ENCODE measurements at places on chromosomes 2 and 18.

GRCh38 chr2:223602972-223603371 lies 811 bp upstream of the SCG2 start:
- DNase-seq = no peak

GRCh38 chr2:236548179-236548921 lies 21.3 kb upstream of the ACKR3 start:
- no peak for DNase-seq

GRCh38 chr2:30847329-30847728 lies 40.1 kb upstream of the CAPN13 start:
- DNase-seq = no peak

GRCh38 chr18:74278983-74279382 lies 12.8 kb downstream of the CYB5A start:
- DNase-seq = no peak

- DNase-seq = no peak
These were observed 57.7 kb upstream of the MAP4K3 start for GRCh38 chr2:39494784-39495251.

- no peak for DNase-seq
These were observed 483.3 kb downstream of the PLCL1 start for GRCh38 chr2:198287706-198288105.

GRCh38 chr18:51330739-51331138 lies 133.3 kb upstream of the MEX3C start:
- no peak for DNase-seq

GRCh38 chr2:218252509-218253231 lies 8.1 kb upstream of the GPBAR1 start:
- DNase-seq = no peak

- no peak for DNase-seq
These were observed 332.6 kb downstream of the KIAA1328 start for GRCh38 chr18:37161491-37161890.

DNA sequence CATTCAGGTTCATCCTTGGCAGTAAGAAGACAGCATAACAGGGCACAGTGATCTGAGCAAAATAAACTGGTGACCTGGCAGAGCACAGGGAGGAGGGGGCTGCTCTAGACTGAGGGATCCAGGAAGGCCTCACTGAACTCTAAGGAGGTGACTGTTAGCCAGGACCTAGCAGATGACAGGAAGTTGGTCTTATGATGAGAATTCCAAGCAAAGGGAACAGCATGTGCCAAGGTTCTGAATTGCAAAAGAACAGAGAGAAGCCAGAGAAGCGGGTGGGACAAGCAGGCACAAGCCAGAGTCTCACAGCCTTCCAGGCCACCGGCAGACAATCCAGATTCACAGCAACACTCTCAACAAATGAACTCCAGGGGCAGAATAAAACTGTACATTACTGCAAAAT lies 152.7 kb upstream of the PTPRM start:
- no peak for DNase-seq

- DNase-seq = no peak
These were observed 246.0 kb upstream of the LYPD1 start for GRCh38 chr2:132915812-132916549.

DNA sequence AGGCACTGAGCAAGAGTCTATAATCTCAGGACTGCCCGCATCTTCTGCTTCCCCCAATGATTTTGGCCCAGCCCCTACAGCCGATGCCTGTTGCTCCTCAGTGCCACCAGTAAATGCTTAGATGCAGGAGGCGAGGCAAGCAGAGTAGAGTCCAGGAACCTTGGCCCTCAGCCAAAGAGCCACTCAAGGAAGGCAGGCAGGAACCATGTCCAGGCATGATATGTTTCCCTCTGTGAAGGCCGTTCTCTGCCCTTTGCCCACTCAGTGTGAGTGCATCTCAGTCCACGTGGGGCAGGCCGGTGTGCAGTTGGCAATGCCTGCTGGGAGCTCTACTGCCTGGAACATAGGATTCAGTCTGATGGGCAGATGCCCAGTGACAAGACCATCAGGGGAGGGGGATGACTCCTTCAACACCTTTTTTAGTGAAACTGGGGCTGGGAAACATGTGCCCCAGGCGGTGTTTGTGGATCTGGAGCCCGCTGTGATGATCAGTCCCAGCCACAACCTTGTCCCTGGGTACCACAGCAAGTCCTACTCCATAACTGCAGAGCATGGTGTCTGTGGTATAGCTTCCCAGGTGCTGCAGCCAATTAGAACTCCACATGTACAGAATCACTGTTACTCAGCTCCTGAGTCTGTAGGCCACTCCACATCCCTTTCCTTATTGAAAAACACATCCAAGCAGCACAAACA lies 9.7 kb upstream of the DNAJB2 start:
- DNase-seq = no peak

DNA sequence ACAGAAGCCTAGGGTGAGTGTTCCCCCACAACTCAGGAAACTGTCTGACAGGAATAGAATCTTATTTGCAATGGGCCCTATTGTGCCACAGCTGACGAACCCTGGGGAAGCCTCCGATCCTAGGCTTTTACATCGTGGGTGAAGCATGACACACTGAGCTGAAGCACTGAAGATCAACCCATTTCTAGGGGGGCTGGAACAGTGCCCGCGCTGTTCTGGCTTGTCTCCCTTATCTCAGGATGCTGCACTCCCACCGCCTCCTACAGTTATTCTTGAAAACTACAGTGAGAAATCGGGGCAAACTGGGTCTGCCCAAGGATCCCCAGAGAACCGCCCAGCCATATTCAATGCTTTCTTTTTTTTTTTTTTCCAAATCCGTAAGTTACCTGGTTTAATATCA lies 41.1 kb downstream of the NETO1 start:
- no peak for DNase-seq

- no peak for DNase-seq
These were observed 27.5 kb upstream of the FAM124B start for GRCh38 chr2:224429441-224429810.

GRCh38 chr18:24089076-24089475 lies 49.8 kb upstream of the CABYR start:
- no peak for DNase-seq

- DNase-seq = no peak
These were observed 2.4 kb upstream of the MERTK start for GRCh38 chr2:111896024-111896423.

DNA sequence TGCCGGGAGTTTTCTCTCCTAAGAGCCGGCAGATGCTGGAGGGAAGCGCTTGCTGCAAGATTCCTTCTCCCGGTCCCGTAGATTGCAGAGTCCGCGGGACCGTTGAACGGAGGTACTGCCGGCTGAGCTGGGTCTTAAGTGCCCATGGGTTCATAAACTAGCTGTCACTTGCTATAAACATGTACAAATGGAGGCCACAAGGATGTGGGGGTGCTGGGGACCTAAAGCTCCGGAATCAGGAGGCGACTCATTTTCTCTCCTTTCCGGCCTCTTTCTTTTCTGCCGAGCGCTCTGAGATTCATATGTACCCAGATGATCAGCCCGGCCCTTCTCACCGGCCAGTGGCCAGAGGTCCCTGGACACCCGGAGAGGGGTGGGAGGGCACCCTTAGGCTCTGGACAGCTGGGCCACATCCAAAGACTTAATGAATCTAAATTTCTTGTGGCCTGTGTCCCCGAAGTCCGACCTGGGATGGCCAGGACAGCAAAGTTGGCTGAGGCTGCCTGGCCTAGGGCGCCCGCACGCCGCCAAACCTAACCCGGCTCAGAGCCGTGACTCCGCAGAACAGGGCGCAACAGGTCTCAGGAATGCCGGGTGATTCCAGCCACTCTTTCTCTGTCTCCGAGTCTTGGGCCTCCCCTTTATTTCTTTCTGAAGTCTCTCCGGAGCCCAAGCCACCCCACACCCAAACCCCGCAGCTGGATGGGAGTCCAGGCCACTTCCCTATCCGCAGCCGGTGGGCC lies 2.4 kb upstream of the PAX3 start:
- DNase-seq = no peak

DNA sequence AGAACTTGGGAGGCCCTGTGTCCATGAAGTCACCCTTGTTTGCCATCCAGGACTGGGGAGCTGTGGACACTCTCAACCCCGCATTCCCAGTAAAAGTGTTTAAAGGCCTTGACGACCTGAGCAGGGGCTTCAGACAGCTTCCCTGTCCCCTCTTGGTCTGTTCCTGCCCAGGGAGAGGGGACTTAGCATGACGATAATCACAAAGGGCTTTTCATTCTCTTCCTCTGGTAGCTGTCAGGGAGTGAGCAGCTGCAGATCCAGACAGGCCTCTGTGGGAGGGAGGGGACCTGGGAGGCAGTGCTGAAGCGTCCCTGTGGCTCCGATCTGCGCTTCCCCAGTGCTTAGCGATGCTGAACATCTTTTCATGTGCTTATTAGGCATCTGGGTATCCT lies 77.8 kb upstream of the HS6ST1 start:
- DNase-seq = no peak

- DNase-seq = no peak
These were observed 3.3 kb downstream of the KLHL30 start for GRCh38 chr2:238141541-238142318.

Measured in SK-N-MC (cell line).